Neuronal stem cell (in vitro differentiated cells): ENCODE measurements at places on chromosomes 6 and 20.

- no peak for DNase-seq
These were observed 835.3 kb upstream of the CITED2 start for GRCh38 chr6:140209775-140210174.

GRCh38 chr20:63079971-63080370, 73.2 kb upstream of the BHLHE23 start:
- DNase-seq = no peak

GRCh38 chr6:29547573-29547972, 12.0 kb downstream of the UBD start:
- DNase-seq = no peak

DNA sequence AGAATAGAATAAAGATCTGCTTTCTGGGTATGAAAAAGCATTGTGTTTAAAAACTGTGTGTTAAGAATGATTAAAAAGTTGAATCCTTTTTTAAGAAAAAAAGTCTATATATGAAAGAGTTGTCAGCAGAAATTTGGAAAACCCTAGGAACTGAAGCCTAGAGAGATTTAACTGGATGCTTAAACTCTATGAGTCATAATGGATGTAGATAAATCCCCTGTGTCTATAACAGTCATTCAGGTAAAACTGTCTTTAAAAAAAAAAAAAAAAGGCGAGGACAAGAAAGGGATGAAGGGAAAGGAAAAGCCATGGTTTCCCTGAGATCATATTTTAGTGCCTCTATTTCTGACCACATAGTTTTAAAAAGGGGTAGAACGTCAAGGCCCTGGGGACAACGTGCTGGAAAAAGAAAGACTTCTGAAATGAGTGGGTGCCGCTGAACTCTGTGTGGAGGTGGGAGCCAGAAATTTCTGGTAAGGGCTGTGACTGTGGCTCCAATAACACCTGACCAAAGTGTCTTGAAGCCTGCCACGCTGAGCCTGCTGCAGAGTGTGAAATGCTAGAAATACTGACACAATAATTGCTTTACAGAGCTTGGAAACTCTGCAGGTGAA, 302.6 kb upstream of the ARID1B start:
- DNase-seq = no peak

DNA sequence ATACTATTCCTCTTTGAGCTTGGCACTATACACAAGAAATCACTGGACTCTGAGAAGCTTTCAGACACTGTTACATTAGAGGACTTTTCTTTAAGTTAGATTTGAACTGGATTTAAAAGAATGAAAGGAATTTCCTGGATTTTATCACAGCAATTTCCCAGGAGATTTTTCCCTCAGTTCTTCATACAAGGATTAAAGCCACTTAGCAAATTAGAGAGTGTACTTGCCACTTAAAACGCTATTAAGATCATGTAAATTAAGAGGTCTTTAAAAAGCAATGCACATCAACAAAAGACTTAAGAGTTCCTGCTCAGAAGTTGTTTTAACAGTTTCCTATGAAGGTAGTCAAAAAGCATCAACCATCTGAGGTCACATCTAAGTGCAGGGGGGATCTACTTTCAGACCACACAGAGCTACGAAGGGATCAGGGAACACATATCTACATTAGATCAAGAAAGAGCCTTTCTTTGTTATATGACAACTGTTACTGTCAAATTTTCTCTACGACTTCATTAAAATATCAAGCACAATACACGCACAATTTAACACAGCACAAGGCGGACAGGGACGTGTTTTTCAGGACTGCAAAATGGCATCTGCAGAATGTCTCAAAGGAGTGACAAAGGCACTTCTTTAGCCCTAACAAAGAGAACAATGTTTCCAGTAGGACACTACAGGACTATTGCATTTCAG, 65.8 kb downstream of the EPB41L2 start:
- DNase-seq = peak; percentile 17

DNA sequence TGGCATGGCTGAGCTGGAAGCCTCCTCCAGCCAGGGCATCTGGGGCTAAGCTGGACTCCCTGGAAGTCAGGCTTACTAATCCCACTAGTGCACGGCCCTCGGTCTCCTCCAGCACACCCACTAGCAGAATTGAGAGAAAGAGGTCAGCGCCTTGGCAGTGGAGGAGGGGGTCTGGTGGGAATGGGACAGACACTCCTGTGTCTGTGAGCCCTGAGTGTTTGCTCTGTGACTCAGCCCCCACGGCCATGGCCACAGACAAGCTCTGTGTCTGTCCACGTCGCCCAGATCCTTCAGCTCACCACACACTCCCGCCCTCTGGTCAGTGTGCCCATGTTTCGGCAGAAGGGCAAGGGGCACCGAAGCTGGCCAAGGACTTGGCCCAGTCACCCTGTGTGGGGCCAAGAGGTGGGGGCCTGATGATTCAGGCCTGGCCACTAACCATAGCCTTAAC, 8.8 kb downstream of the MDFI start:
- no peak for DNase-seq

- no peak for DNase-seq
These were observed 236.4 kb upstream of the PRDM1 start for GRCh38 chr6:105849746-105850145.

DNA sequence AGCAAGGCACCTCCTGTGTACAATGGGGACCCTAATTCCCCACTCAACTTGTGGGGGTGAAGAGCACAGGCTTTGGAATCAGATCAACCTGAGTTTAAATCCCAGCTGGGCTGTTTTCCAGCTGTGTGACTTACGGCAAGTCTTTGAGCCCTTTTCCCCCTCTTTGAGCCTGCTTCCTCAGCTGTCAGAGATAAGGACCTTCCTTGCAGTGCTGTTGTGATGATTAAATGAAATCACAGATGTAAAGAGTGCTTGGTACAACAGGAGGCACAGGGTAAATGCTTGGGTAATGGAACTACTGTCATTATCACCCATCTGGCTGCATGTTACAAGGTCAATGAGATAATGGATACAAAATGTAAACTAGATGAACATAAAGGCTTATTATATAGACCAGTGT, 3.2 kb downstream of the SNX21 start:
- DNase-seq = no peak

DNA sequence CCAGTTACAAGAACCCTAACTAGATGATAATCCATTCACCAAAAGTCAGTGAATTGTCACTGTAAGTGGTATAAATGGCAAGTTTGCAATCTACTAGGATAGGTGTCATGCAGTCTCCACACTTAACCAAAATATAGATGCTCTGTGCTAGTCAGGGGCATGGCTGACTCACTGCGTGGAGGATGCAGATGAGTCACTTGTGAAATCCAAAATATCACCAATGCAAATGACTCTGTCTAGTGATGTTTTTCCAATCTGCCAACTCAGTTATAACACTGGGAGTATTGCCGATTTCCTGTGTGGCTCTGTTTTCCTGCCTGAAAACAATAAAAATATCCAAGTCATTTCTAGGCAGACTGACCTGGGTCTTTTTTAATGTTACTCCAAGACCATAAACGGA, 47.8 kb upstream of the NRSN1 start:
- DNase-seq = no peak

DNA sequence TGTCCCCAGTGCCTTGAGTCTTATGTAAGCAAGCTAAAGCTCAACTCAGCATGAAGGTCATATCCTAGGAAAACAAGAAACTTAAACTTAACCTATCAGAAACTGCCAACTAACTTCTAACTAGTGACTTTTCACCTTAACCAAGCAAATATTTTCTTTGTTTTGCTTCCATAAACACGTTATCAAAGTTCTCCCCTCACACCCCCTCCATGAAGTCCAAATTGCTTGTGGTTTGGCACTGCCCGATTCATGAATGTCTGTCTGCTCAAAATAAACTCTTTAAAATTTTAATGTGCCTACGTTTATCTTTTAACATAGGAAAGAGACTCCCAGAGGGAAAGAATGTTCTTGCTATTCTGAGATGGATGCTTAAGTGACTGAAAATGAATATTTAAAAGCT, 34.9 kb downstream of the GSTA2 start:
- no peak for DNase-seq

- no peak for DNase-seq
These were observed 101.3 kb downstream of the RTN4IP1 start for GRCh38 chr6:106527979-106528378.

DNA sequence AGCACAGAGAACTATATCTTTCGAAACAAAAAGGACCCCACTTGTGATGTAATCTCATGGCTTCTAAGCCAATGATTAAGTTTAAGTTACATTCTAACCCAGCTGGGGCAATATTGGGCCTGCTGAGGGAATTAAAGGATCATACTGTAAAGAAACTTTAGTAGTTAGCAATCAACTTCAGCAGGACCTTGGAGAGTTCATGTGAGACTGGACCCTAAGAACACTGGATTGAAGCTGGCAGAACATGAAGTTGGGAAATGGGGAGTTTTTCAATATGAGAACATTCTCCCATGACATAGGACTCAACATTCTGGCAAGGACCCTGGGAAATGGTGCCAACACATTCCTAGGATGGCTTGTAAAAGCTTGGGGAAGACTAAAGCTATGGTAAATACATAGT, 516.2 kb downstream of the PKHD1 start:
- DNase-seq = no peak

GRCh38 chr6:133062077-133062476, 179.1 kb upstream of the EYA4 start:
- DNase-seq = no peak

GRCh38 chr20:52104546-52105441, 86.8 kb downstream of the ZFP64 start:
- peak; percentile 46 for DNase-seq

DNA sequence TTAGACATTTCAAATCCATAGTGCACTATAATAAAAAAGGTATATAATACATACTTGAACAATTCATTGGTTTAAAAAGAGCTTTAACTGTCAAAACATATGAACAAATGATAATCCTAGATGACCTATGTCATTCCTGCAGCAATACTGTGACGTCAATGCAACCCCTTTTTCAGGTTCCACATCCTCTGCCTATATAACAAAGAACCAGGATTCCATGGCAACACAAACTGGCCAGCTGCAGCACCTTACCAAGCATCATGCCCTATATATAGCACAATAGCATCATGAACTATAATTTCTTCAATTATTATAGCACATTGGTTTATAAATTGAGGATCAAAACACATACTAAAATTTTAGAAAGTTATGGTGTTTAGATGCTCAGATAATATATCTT, 578 bp upstream of the PTCHD4 start:
- no peak for DNase-seq

- DNase-seq = no peak
These were observed 37.9 kb downstream of the SYNDIG1 start for GRCh38 chr20:24507182-24507853.

DNA sequence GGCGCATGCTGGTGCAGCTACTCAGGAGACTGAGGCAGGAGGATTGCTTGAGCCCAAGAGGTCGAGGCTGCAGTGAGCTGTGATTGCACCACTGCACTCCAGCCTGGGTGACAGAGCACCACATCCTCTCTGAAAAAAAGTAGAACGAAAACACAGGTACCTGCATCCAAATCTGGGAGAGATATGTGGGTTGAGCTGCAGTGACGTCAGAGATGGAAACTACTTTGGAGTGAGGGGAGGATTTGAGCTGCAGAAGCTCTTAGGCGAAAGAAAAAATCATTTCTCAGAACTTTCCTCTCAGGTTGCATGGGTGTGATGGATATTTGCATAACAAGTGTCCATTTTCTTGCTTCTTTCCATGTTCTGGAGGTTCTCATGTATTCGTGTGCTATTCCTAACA, 4.0 kb upstream of the TULP1 start:
- no peak for DNase-seq

DNA sequence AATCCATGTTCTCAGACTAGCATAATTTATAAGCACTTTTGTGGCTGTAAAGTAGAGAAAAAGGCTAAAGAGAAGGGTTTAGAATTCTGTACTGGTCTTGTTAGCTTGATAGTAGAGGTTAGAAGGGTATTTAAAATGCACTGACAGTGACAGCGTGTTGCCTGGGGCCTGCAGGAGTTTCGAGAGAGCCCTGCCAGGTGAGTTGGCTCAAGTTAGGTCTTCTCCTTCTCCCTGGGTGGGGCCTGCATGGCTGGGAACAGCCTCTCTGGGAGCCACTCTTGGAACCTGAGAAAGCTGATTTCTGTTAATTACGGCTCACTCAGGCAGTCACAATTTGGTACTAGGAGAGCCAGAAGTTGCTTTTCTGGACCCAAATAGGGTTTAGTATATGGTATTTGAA, 103.7 kb downstream of the ARID1B start:
- no peak for DNase-seq

- no peak for DNase-seq
These were observed 8.1 kb upstream of the UBR2 start for GRCh38 chr6:42555477-42556457.

- DNase-seq = no peak
These were observed 1.8 kb upstream of the PRDM1 start for GRCh38 chr6:106084106-106084988.

- DNase-seq = no peak
These were observed 7.8 kb downstream of the PIGT start for GRCh38 chr20:45423700-45424099.
